ENCODE measurements at places on chromosomes 6 and 20.

GRCh38 chr6:165906736-165907135 is 243.7 kb upstream of the PDE10A start:
- no peak for DNase-seq

GRCh38 chr6:150417899-150418826 is 49.4 kb downstream of the IYD start:
- DNase-seq, result peak; percentile 83

DNA sequence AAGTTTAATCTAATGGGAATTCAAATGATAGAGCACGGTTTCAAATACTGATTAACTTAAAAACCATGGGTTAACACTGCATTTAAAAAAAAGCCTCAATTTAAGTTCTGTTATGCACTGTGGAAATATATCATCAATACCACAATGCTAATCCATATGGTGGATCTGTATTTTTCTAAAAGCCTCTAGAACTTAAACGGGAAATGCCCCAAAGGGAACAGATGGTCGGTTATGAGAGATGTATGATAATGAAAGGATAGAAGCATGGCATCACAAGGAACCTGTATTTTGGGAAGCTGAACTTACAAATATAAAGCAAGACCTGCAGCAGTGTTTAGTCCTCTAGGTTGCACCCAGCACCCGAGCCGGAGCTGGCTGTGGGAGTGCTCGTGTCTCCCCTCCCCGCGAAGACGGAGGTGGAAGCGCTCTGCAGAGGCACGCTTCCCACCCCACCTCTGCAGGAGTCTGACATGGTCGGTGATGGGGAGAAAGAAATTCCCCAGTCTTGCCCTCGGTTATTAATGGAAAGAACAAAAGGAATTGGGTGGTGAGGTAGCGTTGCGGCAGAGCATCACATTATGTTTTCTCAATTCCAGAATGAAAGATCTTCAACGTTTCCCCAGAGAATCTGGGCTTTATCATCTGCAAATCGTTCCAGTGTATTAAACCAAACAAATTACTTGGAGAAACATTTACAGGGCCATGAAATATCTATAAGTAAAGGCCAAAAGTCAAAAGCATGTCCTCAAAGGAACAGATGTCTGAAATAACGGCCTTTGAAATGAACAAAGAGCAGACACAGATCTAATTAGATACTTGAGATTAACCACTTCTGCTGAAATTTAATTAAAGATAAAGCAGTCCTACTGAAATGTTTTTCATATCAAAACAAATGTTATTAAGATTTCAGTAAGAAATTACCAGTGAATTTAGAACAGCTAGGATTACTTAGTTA is 103.1 kb upstream of the POPDC3 start:
- DNase-seq, result no peak

GRCh38 chr6:163904186-163904585 is 489.7 kb downstream of the QKI start:
- no peak for DNase-seq

DNA sequence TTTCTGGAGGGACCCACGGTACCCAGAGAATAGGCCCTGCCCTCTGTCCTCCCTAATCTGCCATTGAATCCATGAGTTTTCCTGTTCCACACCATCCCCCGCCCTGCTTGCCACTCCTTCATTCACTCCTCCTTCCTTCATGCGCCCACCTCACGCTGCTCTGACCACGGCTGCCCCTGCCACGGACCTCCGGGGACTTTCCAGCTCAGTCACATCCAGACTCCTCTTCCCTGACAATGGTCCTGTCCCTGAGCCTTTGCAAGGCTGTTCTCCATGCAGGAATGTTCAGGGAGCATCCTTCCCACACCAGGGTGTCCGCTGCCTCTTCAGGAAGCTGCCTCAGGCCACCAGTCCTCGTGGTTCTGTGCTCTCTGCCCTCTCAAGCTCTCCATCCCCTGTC is 25.9 kb downstream of the GLP1R start:
- DNase-seq, result no peak

DNA sequence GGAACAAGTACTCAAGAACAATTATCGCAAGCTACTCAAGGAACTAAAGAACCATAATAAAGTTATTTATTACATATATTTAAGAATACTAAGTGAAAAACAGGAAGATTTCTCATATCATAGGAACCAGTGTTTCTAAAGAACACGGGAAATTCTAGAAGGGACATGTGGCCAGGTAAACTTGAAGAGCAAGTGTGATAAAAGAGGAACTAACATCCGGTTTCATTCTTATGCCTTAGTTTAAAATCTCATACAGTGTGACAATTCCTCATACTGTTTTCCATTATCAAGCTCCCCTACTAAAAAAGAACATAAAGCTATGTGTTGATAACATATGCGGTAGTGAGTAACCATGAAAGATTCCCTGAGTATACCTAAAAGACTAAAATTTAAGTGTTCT is 163.5 kb upstream of the SHLD1 start:
- no peak for DNase-seq

GRCh38 chr6:118507636-118508035 is 40.5 kb upstream of the PLN start:
- DNase-seq, result no peak

DNA sequence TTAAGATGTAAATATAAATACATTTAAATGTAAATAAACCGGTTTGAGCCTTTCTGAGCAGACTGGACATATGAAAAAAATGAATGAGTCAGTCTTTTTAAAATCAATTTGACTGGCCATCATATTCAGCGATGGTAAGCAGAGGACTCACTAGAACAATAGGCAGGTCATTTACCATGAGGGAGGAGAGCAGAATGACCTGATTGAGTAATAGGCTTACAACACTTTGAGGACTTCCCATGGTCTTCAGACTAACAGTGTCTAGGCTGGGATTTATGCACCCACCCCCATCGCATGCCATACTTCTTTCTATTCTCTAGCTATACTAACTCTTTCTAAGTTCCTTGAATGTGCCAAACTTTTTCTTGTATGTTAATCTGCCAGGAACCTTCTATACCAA is 241.9 kb upstream of the RAB32 start:
- DNase-seq, result no peak

- no peak for DNase-seq
These were observed 216.2 kb downstream of the RFPL4B start for GRCh38 chr6:112563368-112563767.

DNA sequence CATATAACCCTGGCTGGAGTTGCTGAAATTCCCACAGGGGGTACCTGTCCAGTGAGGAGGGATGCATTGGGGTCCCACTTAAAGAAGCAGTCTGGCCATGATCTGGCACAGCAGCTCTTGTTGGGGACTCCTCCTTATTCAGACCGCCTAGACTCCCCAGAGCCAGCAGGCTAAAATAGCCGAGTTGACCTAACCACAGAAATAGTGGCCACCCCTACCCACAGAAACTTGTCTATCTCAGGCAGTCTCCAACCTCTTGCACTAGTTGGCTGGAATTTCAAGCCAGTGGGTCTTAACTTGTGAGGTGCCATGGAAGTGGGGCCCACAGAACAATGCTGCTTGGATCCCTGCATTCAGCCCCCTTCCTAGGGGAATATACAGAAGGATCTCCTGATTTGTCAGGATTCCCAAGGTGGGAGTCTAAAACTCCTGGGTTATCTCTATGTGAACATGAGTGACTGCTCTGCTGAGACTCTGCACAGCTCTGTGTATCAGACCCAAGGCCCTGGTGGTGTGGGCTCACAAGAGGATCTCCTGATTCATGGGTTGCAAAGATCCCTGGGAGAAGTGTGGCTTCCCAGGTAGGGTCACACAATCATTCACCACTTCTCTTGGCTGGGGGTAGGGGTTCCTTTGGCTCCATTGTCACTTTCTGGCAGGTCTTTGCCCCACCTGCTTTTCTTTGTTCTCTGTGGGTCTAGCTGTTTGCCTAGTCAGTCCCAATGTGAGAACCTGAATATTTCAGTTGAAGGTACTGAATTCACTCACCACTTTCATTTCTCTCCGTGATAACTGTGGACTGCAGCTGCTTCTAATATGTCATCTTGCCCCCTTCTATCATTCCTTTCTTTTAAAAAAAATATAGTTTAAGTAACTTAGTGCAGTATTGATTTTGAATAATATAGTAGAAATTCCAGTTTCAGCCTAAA is 65.5 kb upstream of the CLVS2 start:
- DNase-seq, result no peak

- no peak for DNase-seq
These were observed 49.8 kb upstream of the STXBP5 start for GRCh38 chr6:147154454-147154853.

DNA sequence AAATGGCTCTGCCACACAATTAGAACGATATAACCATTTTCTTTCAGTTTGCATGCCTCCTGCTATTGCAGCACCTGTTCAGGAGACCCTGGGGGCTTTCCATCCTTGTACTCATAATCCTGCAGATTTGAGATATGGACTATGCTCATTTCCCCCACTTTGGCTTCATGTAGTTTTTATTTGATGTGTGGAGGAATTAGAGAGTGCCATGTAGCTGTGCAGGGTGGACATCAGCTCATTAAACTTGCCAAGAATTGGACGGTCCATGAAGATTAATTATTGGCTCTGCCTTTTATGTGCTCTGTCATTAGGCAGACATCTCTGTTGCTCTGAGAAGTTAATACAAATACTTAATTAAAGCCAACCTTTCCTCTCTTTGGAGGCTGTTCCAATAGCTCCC is 66.2 kb upstream of the CD83 start:
- no peak for DNase-seq

DNA sequence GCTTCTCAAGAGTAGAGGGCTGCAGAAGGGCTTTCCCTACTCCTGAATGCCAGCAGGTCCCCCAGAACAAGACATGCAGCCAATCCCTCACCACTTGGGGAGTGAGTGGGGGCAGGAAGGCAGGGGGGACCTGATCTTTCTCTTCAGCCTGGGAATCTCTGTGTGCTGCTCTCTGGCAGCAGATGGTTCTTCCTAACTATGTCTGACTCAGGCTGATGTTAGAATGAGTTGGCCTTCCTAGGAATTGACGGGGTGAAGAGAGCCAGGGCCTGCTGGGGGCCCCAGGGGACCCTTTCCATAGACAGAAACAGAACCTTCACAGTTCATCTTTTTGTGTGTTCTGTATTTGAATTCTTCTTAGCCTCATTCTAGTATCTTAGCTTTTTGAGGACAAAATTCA is 29.0 kb upstream of the TCP11 start:
- DNase-seq, result no peak

DNA sequence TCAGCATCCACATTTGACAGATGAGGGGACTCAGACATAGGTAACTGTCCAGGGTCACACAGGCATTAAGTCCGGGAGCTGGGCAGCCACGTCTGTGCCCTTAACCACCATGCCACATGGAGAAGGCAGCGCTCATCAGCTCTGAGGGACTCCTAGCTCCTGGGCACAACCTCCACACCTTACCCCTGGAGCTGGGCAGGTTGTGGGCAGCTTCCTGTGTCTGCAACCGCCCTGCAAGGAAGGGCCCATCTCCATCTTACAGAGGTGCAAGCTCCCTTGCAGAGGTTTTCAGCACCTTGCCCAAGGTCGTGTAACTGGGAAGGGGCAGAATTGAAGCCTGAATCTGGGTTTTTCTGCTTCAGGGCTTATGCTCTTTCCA is 7.9 kb downstream of the CCDC167 start:
- no peak for DNase-seq

DNA sequence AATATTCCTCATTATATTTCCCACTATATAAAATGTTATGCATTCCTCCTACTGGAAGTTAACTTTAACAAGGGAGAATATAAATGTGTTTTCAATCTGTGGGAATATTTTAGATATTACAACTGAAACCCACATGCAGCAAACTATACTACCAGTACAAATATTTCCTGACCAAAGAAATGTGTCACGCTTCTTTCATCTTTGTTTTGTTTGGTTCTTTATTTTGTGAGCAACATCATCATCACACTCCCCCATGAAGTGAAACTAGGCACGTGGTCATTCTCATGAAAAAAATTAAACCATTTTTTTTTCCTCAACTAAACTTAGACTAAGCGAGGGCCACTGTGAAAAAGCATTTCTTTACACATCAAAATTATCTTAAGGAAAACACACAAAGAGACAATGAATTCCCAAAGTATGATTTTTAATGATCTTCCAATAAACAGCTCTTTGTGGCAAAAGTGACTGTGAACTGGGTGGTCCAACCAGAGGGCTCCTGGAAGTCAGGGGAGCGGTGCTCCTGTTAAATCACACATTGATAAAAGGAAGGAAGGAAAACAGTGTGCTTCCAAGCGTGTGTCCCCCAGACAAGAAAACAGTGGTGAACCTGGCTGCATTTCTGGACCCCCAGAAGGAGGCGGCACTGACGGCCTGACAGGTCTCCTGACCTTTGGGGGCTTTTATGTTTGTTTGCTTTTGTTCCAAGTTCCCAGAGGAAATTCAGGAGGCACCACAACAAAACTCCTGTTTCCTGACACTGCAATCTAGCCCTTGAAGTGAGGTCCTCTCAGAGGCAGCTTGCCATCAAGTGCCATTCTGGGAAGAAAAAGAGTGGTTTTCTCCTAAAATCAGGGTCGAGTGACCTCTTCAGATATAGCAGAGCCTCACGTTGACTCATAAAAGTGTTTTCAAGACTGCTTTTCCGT is 166.8 kb upstream of the FOXQ1 start:
- no peak for DNase-seq

DNA sequence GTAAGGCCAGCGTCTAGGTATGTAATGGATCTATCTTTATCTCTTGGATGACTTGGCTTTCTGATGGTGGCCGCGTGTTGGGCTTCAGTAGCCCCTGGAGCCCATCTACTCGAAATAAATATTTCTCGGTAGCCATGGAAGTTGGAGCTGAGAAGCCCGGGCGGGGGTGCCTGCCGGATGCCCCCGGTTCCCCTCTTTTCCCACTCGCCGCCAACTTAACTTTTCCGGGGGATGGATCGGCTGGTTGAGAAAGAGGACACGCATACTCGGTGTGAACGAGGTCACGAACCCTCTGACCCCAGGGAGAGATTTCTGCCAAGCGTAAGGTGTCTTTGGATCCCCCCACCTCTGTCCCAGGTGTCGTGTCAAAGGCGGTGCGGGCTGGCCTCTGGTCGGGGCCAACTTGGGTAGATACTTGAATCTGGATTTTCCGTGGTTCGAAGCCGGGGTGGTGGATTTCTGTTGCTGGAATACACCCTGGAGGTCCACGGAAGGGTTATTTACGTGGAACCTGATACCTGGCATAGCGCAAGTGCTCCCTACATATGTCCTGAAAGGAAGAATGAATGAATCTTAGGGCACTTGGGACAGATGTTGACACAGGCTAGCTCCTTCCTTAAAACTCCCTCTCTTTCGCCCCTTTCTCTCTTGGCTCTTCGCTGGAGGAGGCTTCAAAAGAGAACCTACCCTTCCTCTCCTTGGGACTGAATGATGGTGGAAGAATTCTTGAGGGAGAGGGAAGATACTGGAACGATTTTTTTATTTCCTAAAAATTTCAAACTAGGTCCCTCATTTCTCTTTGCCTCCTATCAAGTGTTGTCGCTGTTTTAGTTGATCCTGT is 996 bp downstream of the DOK5 start:
- peak; percentile 19 for DNase-seq

- no peak for DNase-seq
These were observed 13.5 kb upstream of the ENPP4 start for GRCh38 chr6:46116289-46116688.

- no peak for DNase-seq
These were observed 43.9 kb upstream of the EEF1A1 start for GRCh38 chr6:73564578-73565345.

GRCh38 chr6:111691345-111692225 is 85.9 kb upstream of the TRAF3IP2 start:
- DNase-seq, result no peak

Data from left renal cortex interstitium (tissue), 4 donors.